ENCODE measurements at places on chromosomes 5 and 9.

DNA sequence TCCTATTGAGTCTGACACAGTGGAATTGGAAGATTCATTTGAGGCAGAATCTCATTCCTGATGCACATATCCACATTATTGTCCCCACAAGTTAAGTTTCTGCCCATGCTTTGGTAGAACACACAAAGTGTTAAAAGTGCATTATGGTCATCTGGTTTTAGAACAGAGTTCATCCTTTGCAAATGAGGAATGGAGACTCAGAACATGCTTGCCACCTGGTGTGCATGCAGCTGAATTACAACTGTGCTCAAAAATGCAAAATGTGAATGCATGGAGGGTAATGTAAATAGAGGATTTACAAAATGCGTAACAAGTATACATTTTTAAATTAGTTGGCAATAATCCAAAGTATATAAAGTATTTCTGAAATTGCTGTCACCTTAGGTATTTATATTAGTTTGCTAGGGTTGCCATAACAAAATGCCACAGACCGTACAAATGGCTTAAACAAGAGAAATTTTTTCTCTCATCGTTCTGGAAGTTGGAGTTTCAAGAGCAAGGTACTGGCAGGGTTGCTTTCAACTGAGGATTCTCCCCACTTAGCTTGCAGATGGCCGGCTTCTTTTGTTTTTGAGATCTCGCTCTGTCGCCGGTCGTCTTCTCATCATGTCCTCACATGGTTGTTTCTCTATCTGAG lies 671.1 kb downstream of the TAF11L14 start:
- DNase-seq, result peak; percentile 65

DNA sequence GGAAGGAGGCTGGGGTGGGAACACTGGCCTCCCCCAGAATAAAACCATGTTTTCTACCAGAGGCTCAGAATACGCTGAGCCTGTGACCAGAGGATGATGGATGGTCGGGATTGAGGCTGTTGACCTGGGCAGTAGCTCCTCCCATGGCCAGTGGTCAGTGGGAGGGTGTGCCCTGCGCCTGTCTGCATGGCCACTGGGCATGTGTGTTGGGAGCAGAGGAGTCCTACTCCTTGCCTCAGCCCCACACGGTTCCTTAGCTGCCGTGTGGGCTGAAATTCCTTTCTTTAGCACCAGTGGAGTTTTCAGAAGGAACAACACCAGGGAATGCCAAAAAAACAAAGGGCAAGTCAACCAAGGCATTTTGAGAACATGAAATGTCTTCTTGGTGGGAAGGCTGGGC lies 8.5 kb upstream of the RMND5B start:
- DNase-seq, result no peak

- no peak for DNase-seq
Observed at GRCh38 chr5:158011422-158011821, 152.5 kb upstream of the CLINT1 start.

DNA sequence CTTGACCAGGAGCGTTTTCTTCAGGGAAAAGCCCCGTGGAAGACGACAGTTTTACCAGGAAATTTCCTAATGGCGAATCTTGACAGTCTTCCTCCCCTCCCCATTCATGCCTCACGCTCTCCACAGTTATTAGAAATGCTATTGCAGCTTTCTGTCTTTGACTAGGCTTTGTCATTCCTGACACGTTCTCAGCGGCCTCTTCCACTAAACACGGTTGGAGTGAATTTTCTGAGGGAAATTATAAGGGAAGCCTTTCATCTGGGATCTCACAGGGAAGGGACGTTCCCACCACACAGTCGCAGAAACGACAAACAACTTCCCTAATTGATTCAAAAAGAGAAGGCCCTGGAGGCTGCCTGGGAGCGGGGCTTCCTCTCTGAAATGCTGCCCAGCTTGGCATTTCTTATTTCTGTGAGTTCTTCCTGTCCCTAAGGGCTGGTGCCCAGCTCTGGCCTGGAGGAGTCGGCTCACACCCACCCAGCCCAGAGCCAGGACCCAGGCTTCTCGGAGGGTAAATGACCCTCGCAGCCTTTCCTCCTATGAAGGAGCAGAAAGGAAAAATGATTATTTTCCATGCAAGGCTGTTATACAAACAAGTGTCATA lies 57.1 kb upstream of the PPP1R26 start:
- no peak for DNase-seq

DNA sequence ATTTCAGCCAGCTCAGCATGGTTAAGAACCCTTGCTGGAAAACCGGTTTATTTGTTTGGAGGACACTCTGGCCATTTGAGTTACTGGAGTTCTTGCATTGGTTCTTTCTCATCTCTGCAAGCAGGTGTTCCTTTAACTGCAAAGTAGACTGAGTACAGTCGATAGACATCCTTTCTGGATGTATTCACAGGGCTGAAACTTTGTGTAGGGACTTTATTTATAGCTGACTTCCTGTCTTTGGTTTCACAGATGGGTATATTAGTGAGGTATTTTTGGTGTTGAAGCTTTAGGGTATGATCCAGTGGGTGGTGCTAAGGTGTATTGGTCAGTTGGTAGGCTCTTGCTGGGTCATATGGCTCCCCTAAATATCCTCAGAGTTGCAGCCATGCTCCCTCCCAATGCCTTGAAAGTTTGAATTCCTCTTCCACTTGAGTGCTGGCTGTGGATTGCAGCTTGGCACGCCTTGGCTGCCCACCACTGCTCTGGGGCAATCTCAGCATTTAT lies 666.0 kb upstream of the COX7C start:
- DNase-seq, result no peak

GRCh38 chr9:29311221-29311620 lies 1737.9 kb upstream of the C9orf72 start:
- no peak for DNase-seq

DNA sequence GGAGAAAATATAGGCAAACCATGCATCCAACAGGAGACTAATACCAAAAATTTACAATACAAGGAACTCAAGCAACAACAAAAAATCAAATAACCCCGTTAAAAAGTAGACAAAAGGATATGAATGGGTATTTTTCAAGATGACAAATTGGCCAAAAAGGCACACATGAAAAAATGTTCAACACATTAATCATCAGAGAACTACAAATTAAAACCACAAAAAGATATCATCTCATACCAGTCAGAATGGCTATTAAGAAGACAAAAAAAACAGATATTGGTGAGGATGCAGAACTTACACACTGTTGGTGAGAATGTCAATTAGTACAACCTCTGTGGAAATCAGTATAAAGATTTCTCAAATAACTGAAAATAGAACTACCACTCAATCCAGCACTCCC lies 35.0 kb downstream of the TEX10 start:
- no peak for DNase-seq

DNA sequence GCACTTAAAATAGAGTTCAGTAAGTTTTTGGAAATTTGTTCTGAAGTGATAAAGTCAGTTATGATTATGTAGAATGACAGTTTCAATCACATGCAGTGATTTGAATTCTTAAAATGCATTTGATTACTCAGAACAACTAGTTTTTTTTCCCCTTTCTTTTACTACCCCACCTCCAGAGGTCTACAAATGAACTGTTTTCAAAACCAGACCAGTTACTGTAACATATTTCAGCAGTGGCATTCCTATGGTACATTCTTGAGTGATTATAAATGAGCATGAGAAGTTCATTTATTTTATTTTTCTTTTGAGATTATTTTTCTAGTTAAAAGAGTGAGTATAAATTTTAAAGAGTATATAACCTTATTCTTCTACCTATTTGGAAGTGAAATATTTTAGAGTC lies 71.6 kb downstream of the NNT start:
- DNase-seq, result no peak

DNA sequence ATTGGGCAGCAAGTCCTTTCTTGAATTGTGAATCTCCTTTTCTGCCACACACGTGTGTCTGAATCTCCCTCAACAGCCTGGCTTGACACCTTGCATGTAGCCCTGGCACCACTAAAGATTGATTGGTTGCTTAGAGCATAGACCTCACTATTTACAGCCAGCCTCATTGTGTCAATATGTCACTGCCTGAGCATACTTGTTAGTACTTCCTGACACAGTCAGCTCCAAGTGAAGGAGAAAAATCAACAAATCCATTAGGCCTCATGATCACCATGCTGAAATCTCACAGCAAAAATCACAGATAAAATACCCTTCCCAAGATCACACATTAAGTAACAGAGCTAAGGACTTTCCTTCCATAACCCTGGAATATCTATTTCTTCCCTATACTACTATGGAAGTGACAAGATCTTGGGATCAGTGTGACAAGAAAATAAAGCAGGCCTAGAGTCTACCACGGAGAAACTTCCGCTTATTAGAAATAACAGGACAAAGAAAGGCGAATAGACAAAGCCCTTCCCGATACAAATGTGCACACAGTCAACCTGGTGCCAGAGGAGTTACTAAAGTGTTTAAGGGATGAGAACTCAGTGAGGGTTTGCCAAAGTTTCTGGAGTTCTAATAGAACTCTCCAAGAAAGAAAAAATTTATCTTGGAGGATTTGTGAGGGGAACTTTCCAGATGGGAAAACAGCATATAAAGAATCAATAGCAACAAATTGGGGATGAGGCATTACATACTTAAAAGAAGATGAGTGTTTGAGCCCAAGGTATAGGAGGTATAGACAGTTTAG lies 5.6 kb upstream of the ARL15 start:
- no peak for DNase-seq

GRCh38 chr9:87800456-87800855 lies 74.5 kb downstream of the CTSL start:
- no peak for DNase-seq

All from inflammatory macrophage treated with lipopolysaccharide for 1 hour (primary cell).